Pons (tissue), 1 donor: ENCODE measurements at places on chromosomes 11 and 22.
A peak's percentile ranks its signal among the peaks of the same experiment; 100 is the strongest.

- DNase-seq = no peak
Observed at GRCh38 chr11:26551186-26551801, 20.8 kb downstream of the MUC15 start.

DNA sequence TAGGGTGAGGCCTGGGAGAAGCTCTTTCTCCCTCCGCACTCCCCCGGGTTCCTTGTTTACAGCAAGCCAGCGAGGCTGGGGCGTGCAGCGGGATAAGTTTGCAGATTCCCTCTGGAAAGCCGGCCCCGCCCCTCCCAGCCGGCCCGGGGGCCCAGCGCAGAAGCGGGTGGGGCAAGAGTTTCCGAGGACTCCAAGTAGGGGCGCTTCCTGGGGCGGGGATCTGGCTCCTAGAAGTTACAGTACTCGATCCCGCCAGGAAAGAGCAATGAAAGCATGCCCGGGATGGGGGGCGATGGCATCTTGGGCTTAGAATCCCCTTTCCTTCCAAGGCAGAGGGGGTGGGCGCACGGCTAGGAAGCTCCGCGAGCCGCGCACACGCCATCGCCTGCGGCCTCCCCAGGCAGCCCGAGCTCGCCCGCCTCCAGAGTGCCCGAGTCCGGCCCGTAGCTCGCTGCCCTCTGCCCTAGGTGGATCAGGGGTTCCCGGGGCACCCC, 385 bp downstream of the TST start:
- DNase-seq = no peak

- DNase-seq = peak; percentile 23
Observed at GRCh38 chr11:68142028-68142412, 20.8 kb upstream of the CHKA start.

DNA sequence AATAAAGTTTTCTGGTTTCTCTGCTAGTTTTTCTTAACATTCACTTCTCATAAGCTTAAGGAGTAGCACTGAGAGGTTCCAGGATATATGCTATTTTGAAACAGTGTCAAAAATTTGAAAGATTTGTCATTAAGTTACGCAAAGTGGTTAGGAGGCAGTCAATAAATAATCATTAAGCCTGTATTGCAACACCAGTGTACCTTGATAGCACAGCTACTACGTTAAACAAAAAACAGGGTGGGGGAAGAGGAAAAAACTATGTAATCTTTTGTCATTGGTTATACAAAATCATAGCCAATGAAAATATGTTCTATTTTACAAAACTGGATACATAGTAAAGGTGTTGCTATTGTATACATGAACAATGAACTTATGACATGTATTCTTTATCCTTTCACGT, 30.4 kb upstream of the PITPNB start:
- DNase-seq = no peak
